NB4 (cell line): ENCODE measurements at places on chromosomes 12 and 14.

DNA sequence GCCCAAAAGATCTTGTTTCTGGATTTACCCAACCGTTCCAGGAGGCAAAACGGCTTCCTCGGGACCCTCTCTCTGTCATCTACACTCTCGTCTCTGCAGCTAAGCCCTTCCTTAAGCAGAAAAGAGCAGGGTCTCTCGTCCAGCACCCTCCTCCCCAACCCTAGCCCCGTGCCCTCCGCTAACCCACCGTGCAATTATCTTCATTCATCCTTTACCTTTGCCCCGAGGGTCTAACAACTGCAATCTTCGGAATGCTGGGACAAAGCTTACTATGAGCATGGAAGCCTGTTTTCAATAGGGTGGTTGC is 276 bp upstream of the BMAL2 start:
- DNase-seq = peak; percentile 40

DNA sequence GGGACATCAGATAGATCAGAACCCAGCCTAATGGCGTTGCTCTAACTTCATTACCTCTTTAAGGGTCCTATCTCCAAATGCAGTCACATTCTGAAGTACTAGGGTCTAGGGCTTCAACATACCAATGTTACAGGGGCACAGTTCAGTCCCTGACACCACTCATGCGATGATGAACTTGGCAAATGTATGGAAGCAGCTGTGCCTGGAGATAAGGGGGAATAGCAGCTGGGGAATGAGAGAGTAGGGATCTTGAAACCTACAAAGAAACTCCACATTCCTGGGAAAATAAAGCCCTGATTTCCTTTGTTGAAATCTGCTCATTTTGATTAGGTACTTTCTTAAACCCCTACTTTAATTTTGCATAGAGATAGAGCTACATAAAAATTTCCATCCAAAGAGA is 20.5 kb upstream of the TMCC3 start:
- no peak for DNase-seq

GRCh38 chr14:72683787-72684186 is 210.1 kb downstream of the DPF3 start:
- no peak for DNase-seq

GRCh38 chr14:94966868-94967267 is 190.5 kb downstream of the DICER1 start:
- no peak for DNase-seq

DNA sequence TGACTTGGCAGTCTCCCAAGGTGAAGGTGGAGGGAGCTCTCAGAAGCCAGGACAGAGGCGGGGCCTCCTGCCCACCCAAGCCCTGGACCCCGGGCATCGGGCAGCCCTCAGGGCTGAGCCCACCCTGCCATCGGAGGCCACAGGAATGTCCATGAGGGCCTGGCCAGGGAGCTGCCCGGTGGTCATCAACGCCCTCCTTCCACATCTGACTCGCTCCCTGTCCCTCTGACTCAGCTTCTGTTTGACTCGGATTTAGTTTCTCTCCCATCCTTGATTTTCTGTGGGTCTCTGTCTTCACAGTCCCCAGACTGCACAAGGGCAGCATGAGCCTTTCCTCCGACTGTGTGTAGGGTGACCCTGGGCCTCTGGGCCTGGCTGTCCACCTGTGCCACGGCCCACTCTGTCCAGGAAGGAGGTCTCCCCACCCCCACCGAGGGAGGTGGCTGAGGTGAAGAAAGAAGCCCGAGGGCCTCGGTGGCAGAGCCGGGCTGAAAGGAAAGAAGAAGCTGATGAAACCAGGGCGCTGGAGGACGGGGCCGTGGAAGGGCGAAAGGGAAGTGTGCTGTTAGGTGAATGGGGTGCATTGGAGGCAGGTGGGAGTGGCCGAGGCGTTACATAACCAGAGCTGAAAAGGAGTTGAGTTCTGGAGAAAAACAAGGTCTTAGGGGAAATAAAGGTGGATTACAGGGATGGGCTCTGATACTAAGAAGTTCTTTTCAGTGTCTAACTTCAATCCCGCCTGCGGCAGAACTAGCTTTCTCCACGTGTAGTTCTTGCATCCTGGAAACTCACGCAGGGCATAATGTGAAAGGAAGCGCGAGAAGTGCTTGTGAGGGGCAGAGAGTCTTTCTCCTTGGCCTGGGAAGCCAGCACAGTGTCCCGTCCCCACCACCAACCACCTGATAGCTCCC is 16.7 kb upstream of the TMEM106C start:
- DNase-seq = peak; percentile 79

GRCh38 chr14:69876221-69876847 is 2.9 kb upstream of the SMOC1 start:
- no peak for DNase-seq

DNA sequence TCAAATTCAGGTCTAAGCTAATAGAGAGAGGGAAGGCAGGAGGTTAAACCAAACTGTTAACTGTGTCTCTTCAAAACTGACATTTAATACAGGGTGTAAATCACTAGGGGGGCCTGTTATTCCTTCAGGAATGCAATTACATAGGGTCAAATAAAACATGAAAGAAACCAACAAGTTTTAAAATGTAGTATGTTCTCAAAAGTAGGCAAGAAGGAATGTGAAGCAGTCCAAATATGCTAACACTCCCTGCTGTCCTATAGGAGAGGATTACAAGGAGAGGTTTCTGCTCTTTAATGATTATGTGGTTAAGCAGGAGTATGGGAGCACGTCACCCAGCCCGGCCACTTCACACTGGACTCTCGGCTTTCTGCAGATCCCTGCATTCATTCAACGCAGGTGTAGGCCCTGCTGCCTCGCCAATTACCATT is 42.5 kb upstream of the BMP4 start:
- no peak for DNase-seq

DNA sequence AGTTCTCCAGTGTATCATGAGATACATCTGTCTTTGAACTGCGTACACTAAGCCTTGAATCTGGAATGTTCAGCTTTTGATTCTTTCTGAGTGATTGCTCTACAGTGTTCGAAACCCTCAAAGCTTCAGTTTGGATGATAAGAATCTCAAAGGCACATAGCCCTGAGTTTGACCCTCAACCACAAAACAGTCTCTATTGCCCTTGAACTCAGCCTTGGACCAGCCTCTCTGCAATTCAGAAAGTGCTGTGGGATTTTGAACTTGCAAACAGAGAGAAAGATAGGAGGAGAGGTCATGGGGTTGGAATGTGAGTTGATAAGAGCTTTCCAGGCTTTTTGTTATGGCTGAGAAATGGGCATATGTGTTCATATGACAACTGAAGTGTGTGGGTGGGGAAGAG is 100.3 kb downstream of the MYRFL start:
- no peak for DNase-seq

DNA sequence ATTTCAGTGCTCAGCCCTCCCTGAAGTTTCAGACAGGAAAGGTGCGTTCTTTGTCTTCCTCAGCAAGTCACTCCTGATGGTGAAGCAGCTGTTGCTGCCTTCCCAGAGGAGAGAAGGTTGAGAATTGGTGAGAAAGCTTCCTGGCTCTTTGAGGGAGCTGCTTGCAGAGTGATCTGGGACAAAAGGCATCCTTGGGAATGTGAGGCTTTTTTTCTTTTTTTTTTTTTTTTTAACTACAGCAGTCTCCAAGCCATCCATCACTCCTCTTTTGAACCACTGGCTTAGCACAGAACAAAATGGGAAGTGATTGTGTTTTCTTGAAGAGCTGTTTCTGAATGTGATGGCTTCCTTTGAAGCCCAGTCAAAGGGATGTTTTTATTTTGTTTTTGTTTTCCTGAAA is 120.4 kb upstream of the LRIG3 start:
- DNase-seq = no peak

DNA sequence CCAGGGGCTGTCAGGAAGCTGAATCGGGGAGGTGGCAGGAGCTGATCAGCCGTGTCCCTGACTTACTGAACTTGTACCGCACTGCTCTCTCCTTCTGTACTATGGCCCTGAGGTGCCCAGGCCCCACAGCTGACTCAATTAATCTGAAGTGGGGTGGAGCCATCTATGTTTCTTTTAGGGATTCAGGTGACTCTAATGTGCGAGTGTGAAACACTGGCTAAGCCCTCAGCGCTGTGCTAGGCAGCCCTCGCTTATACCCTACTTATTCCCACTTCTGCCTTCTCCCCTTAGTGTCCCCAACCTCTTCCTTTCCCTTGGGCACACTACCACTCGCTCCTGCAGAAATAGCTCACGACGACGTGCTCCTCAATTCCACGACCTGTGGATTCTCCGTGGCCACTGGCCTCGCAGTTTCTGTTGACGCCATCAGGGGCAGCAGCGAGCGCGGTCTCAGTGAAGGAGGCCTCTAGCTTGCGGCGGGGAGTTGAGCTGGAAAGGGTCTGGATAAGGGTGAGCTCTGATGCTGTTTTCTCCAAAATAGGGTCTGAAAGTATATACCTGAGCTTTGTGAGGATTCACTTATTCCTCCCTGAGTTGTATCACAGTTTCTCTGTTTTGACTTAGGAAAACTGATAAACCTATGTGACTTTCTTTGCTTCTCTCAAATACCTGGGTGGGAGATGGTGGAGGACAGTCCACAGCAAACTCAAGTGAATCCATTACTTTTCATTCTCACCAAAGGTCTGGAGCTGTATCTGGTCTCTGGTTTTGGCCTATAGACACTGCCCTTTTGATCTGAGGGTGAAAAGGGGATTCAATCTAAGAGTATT is 167.6 kb downstream of the SLC41A2 start:
- DNase-seq = peak; percentile 37

- DNase-seq = peak; percentile 27
Measured at GRCh38 chr14:96905065-96905464, 107.9 kb downstream of the VRK1 start.

DNA sequence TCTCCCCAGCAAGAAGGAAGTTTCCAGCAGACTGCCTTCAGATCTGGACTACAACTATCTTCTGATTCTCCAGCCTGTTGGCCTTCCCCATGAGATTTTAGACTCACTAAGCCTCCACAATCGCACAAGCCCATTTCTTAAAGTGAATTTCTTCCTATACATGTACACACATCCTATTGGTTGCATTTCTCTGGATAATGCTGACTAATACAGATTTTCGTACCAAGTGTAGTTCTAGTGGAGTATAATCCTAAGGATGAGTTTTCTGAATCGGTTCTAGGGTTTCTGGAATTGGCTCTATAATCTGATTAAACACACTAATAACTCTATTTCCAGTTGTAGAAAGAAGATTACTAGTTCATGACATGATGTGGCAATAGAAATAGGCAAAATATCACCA is 53.3 kb downstream of the C12orf50 start:
- DNase-seq = no peak

DNA sequence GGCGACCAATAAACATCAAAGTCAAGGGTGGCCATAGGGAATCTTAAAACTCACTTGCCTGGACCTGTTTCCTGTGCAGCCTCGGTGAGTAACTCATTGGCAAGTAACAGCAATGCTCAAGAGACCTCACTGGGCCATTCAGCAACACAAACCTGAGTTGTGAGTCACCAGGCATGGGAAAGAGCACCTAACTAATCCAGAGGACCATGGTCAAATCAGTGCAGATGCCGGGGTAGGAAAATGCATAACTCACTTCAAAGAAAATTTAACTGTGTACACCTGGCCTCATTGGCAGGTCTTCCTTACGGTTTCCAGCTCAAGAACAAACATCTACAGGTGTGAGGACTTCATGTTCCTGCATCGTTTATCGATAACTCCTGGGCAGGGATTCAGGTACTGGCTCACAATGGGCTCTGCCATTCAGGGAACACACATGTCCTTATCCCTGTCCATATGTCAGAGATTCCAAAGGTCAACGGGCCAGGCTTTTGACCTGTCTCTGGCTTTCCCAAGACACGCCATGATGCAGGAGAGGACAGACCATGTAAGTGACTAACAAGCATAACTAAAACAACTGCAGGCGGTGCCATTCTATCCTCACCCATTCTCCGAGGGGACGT is 211.8 kb downstream of the ANO2 start:
- DNase-seq = no peak

DNA sequence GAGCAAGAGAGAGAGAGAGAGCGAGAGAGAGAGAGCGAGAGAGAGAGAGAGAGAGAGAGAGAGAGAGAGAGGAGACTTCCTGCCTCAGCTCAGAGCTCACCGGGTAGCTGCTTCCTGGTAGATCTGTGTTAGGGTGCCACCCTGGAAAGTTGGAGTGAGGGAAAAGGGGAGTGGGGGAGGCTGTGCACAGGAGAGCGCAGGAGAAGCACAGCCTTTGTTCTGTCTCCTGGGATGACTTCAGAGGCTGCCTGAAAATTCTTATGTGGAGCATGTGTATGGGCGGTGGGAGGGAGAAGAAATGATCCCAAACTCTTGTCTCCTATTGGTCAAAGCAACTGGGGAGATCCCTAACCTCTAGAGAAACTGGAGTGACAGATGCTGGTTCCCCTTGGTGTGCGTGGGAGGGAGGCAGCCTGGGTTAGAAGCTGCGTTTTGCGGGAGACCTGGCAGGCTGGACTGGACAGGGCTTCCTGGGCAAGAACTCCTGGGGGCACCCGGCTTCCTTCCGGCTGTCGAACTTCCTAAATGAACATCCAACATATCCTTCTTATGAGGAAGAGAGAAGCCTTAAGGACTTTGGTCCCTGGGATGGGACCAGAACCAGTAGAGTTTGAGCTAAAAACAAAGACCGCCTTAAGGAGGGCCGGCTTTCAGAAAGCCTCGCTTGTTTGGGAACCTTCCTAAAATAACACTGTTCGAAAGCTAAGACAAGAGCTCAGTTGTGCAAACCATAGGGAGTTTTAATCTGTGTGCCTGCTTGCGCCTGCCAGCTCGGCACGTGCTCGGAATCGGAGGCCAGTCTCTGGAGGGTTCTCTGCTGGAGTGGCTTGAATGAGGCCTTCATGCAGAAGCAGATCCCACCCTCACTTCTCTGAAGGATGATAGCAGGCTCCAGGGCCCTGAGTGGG is 30.4 kb upstream of the BEGAIN start:
- no peak for DNase-seq

DNA sequence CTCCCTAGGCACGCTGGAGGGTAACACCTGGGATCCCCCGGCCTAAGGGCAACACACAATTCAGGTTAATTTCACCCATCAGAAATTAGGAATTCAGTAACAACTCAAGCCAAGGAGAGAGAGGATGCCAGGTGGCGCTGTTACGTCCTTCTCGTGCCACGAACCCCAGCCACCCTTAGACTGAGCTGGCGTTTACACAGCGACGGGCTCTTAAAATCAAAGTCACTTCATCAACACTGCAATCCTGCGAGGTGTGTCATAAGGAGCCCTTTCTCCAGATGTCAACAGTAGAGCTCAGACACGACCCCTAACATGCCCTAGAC is 110.6 kb upstream of the TMEM132D start:
- peak; percentile 39 for DNase-seq

DNA sequence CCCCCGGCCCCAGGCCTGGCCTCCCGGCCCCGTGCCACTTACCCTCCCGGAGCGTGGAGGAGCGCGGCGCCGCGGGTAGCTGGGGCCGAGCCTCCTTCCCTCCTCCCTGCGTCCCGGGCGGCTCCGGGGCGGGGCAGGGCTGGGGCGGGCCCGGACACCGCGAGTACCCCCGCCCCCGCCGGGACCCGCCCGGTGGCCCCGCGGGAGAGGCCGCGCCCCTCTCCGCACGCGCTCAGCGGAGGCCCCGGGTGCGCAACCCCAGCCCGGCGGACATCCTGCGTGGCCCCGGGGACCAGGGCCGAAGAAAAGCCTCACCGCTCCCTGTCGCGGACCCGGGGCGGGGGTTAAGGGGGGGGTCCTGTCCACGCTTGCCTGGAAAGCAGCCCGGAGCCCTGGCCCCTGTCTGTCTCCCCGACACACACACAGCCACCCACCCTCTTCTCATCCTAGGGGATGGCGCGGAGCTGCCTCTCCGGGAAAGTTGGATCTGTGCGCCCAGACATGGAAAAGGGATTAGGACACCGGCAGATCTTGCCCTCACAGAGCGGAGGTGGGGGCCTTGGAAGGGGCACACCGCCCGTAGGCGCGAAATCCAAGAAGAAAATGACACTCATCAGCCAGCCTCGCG is at the start of gene SYNE3:
Gene SYNE3, minus strand, starts transcription at position 97 of the 628 bp plus-strand sequence. CDS start 40,829 bp downstream, outside the sequence.
- peak; percentile 77 for DNase-seq

GRCh38 chr14:96038558-96038919 is 623 bp upstream of the C14orf132 start:
- DNase-seq = no peak
